Naive B cell (primary cell): ENCODE measurements at places on chromosomes 16 and 17.

DNA sequence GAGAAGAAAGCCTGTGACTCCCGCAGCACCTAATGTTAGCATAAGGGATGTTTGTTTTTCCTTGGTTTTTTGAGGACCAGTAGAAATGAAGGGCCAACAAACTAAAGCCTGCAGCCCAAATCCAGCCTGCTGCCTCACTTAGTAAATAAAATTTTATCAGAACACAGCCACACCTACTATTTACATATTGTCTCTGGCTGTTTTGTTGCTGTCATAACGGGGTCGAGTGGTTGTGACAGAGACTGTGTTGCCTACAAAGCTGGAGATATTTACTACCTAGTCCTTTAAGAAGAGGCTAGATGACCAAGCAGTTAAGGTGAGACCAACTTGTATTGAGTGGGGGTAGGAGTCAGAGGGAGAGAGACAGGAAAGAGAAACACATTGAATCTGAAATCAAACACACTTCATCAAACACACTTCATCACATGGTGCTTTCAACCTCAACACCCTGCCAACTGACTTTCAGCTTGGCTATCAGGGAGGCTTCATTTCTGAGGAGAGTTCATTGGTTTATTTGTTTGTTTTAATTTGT, 546.3 kb upstream of the CDH11 start:
- no peak for DNase-seq

DNA sequence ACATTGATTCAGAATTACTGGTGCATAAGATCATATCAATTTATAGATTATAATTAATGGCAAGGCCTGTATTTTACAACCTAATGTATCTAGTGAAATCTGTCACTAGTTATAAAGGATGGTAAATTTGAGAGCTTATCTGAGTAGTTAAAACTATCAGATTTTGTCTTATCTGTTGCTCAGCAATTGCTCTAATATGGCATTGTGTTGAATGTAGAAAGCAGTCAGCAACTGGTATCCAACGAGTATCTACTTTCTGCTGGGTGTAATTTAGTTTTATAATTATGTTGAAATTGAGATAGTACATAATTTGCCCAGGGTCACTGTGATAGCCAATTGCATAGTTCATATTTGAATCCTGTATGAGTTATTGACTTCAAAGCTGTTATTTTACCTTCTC, 1005.7 kb downstream of the CDH11 start:
- DNase-seq, result no peak

DNA sequence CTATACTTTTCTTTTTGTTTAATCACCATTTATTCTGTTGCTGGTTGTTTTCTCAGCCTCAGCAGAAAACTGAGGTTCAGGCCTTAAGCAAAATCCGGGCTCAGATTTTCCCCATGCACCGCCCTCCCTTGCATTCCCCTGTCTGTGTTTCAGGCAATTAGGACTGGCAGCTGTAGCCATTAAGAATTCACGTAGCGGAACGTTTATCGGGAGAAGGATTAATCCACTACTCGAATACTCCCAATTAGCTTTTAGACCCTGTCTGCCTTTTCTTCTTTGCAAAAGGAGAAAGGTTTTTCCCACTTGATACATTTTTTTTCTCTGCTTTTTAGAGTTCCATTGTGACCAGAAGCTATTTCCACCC, 173.1 kb downstream of the RPTOR start:
- no peak for DNase-seq

GRCh38 chr17:27807567-27808470, 7.5 kb upstream of the NOS2 start:
- peak; percentile 54 for DNase-seq

- no peak for DNase-seq
Measured at GRCh38 chr17:12588531-12588930, 77.2 kb upstream of the MYOCD start.

DNA sequence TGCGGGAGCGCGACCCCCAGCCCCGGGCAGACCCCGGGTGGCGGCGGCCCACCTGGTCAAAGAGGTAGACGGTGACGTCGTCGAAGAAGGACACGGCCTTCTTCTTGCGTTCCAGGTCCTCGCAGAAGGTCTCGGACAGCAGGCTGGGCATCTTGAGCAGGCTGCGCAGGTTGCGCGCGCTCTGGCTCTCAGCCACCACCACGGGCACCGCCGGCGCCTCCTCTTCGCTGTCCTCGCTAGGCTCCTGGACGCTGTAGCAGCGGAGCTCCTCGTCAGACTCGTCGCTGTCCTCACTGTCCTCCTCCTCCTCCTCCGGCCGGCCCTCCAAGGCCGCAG, 45.2 kb upstream of the PVALEF start:
- no peak for DNase-seq

- DNase-seq, result peak; percentile 36
Measured at GRCh38 chr16:28977703-28978662, 3.4 kb downstream of the SPNS1 start.

GRCh38 chr17:43135454-43135819, 10.3 kb upstream of the BRCA1 start:
- no peak for DNase-seq

GRCh38 chr17:14843086-14843795, 421.9 kb downstream of the PMP22 start:
- DNase-seq, result no peak

- DNase-seq, result peak; percentile 44
Measured at GRCh38 chr17:28717578-28718332, at the start of gene RAB34. Gene RAB34, minus strand, starts transcription at chr17:28717868. Its CDS starts 602 bp downstream, at chr17:28717266.

- no peak for DNase-seq
Measured at GRCh38 chr16:15885560-15886001, 2.8 kb downstream of the CEP20 start.

- no peak for DNase-seq
Measured at GRCh38 chr17:83025636-83026280, 53.7 kb upstream of the METRNL start.

DNA sequence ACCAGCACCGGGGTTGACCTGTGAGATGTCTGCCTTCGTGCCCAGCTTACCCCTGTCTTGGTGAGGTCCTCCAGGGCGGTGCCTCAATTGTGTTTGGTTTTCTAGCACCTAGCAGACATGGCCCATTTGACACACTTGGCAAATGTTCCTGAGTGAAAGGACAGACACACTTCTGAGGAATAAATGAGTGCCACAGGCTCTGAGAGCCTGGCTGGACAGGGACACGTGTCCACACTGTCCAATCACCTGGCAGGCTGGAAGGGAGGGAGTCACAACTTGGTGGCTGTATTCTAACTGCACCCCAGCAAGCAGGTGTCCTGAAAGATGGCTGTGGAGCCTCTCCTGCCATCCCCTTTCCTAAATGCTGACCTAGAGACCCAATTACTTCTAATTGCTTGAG, 7.4 kb downstream of the MAP3K14 start:
- DNase-seq, result no peak

- DNase-seq, result no peak
Measured at GRCh38 chr16:3601614-3602319, 9.6 kb downstream of the SLX4 start.
